ENCODE measurements at places on chromosomes 3 and 15.

DNA sequence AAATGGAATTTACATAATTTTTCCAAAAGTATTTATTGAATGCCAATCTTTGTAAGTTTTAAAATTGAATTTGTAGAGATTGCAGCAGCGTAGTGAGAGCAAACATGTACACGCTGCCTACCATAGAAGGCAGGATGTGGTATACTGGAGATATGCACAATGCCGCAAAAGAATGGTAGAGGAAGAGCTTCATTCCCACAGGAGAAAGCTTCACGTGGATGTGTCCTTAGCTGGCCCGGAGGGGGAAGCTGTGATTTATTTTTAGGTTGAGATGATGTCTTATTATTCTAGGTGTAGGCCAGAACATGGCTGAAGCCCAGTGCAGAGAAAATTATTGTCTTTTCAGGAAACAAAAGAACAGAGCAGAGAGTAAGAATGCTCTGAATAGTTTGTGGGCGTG, 743.3 kb upstream of the BCHE start:
- DNase-seq: no peak

DNA sequence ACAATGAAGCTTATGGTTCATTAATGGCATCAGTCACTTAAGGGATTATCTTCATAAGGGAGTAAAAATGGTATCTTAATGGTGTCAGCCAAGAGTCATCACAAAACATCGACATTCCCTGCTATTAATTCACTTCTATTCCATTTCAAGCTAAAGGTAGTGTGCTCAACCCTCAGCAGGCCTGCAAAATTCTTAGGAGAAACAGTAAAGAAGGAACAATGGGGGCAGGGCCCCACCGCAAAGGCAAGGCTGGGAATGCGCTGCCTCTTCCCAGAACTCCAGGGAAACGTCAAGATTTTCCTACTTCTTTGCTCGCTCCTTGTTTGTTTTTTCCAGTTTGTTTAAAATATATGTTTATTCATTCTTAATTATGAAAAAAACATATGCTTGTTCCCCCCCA, 187.3 kb upstream of the TSC22D2 start:
- DNase-seq: no peak

GRCh38 chr3:9946112-9947024, 5.8 kb downstream of the PRRT3 start:
- peak; percentile 70 for DNase-seq

DNA sequence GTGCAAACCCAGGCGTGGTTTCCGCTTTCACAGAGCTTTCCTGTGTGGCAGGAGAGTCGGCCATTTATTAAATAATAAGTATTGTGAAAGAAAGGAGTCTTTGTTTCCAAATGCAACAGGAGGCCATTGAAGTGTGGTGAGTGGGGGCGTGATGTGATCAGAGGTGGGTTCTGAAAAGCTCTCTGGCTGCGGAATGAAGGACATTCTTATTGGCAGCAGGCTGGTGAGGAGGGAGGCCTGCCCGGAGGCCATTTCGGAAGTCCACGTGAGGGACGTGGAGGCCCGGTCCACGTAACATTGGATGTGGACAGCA, 11.1 kb downstream of the ARNT2 start:
- DNase-seq: no peak

DNA sequence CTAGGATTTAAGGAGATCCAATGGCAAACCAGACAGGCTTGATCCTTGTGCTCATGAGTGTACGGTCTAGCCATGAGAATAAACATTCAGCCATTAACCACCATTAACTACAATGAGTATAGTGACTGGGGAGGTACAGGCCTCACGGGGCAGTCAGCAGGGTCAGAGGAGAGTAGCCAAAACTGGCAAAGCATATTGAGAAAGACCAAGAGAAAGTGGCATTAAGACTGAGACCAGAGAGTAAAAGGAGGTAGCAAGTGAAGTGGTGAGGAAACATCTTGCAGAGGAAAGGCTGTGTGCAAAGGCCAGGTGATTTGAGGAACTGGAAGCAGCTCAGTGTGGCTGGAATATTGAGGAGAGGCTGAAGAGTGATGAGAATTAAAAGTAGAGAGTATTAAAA, 407.2 kb upstream of the LMCD1 start:
- no peak for DNase-seq
